Stimulated activated CD4-positive, alpha-beta T cell treated with anti-CD3 and anti-CD28 coated beads, Interleukin-15, amount 100 ng/mL, for 48 hours (primary cell): ENCODE measurements at places on chromosomes 2 and 18.

GRCh38 chr2:8606226-8606625 lies 75.6 kb upstream of the ID2 start:
- no peak for DNase-seq

GRCh38 chr18:24136967-24137373 lies 1.9 kb upstream of the CABYR start:
- no peak for DNase-seq

- DNase-seq, result peak; percentile 78
Measured at GRCh38 chr2:240624950-240625621, at the start of gene GPR35. TSS of gene GPR35 (plus strand) at chr2:240625480. CDS start at chr2:240629953, 4,473 bp downstream.

DNA sequence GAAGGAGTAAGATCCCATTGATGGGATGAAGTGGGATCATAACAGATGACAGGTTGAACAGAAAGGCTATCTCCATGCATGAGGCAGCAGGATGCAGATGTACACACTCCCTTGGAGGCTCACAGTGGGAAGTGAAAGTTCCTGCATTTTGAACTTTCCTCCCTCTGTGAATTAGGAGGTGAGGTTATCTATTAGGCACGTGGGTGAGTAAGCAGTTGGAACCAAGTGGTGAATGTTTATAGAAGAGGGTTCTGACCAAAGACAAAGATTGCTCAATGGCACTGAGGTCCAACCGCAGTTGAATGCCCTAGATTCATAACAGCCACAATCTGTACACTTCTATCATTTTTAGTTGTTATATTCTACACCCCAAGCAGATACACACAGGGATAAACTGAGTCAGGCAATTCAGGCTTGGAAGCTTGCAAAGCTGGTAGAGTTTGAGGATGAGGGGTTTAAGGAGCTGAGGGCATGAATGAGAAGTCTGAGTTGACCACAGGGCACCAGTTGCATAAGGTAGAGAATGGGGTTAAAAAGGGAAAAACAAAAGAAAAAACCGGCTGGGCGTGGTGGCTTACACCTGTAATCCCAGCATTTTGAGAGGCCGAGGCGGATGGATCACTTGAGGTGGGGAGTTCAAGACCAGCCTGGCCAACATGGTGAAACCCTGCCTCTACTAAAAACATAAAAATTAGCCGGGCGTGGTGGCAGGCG lies 7.1 kb upstream of the KCMF1 start:
- no peak for DNase-seq

GRCh38 chr18:63074981-63075404 lies 244.6 kb downstream of the BCL2 start:
- DNase-seq, result peak; percentile 30
